CD14-positive monocyte (primary cell): ENCODE measurements at places on chromosomes 1 and 21. TPM values are rescaled to one million over a fixed set of nuclear protein-coding genes. Genes with fewer than 3 reads are reported as not detected.

The ZNF593OS gene
- 0.50 TPM for polyA plus RNA-seq

The INPP5B gene
- polyA plus RNA-seq: 5.8 TPM

The VAV3 gene
- 3.6 and 9.0 TPM in 2 replicates for polyA plus RNA-seq

The PROK1 gene
- polyA plus RNA-seq: not detected in 2 replicates

The IL19 gene
- polyA plus RNA-seq: 0.41 TPM in 1 of 2 replicates, not detected in the other

DNA sequence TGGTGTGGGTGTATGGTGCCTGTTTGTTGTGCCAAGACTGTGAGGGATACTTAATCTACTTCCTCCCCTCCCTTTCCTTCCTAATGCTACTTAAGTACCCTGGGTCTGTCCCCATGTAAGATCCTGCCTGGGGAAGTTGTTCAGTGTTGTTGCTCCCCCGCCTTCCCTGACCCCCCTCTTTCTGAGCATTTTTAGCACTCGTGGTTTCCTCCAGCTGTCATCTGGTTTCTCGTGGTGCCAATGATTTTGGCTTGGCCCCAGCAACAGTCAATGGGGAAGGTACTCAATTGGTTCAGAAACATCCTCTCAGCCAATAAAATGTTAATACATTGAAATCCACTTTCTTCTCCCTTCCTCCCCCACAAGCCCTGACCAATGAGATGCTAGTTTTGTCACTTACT is 8.0 kb upstream of the B4GALT3 start:
- DNase-seq: peak; percentile 96

GRCh38 chr1:22736501-22737080 is 26.0 kb downstream of the EPHB2 start:
- DNase-seq: no peak

- no peak for DNase-seq
Measured at GRCh38 chr1:225567789-225568188, 85.1 kb downstream of the ENAH start.

DNA sequence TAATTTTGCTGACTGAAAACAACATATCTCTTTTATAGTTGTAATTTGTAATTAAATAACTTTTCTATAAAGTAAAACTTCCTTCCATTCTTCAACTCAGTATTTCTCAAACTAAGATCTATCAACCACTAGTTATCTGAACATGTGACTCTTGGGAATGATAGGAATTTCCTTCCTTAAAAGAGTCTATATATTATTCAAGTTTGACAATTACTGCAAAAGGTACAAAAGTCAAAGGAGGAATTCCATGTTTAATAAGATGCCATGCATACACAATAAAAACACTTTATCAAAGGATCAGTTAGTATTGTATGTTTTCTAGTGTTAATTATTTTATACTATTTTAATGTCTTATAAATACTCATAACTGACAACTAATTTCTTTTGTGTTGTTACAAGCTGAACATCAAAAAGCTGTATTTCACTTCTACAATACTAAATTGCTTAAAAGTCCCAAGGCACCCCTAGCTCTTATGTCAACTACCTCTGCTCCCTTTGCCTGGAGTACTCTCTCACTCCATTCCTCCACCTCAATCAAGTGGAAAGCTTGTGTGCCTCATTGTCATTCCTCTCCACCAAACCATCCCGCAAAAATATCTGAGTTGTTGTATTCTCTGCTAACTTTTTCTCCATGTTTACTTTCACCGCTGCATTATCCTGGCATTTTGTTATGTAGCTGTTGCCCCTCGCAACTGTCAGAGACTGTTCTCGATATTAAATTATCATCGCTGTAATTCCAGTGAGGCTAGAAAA is 67.9 kb downstream of the SLC44A5 start:
- DNase-seq: no peak

GRCh38 chr21:34693192-34693810 is 24.5 kb downstream of the CLIC6 start:
- DNase-seq: peak; percentile 57

- DNase-seq: no peak
Measured at GRCh38 chr1:226684026-226684425, 55.1 kb downstream of the ITPKB start.

DNA sequence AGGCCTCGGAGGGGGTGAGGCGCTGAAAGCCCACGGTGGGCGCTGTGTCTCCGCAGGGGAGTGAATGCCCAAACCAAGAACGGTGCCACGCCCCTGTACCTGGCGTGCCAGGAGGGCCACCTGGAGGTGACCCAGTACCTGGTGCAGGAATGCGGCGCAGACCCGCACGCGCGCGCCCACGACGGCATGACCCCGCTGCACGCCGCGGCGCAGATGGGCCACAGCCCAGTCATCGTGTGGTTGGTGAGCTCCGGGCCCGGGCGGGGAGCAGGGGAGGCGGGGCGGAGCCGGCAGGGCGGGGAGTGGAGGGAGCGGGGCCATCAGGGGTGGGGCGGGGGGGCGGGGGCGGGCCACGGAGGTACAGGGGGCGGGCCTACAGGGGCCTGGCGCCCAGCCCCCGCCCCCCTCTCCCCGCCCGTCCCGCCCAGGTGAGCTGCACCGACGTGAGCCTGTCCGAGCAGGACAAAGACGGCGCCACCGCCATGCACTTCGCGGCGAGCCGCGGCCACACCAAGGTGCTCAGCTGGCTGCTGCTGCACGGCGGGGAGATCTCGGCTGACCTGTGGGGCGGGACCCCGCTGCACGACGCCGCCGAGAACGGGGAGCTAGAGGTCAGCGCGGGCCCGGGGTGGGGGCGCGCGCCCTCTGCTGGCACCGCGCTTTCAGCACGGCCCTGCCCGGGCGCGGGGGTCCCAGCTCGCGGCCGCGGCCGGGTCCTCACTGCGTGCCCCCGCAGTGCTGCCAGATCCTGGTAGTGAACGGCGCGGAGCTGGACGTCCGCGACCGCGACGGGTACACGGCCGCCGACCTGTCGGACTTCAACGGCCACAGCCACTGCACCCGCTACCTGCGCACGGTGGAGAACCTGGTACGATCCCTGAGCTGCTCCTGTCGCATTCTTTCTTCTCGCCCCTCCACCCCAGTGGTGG is 15.9 kb downstream of the ESPN start:
- peak; percentile 17 for DNase-seq

DNA sequence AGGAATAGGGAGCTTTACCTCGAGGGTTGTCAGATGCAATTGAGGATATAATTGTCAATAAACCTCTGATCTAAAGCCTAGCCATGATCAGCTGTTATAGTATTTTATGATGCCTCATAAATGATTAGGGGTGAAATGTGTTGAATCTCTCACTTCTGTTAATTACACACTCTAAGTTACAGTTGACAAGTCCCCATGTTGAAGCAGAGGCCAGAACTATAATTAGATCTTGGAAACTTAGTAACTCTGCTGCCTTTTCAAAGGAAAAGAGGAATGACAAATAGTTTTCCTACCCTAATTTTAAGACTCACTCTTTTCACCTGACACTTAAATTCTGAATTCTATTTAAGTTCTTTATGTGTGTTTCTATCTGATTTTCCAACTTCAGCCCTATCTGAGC is 33.8 kb downstream of the CCSAP start:
- no peak for DNase-seq

DNA sequence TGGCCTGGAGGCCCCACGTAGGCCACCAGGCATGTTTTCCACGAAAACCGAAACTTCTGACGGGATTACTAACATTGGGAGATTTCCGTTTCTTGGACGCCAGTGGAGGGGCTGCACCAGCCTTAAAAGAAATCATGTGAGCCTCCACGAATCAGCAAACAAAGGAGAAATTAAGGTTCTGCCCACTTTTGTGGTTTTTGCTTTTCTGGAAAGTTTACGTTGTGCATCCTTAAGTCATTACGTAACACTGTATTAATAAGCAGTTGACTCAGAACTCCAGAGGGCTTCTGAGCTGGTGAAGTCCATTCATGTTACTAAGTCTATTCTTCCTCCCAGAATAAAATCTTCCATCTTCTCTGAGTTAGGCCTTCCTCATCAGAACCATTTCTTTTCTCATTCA is 168.5 kb downstream of the PSMG1 start:
- peak; percentile 89 for DNase-seq

DNA sequence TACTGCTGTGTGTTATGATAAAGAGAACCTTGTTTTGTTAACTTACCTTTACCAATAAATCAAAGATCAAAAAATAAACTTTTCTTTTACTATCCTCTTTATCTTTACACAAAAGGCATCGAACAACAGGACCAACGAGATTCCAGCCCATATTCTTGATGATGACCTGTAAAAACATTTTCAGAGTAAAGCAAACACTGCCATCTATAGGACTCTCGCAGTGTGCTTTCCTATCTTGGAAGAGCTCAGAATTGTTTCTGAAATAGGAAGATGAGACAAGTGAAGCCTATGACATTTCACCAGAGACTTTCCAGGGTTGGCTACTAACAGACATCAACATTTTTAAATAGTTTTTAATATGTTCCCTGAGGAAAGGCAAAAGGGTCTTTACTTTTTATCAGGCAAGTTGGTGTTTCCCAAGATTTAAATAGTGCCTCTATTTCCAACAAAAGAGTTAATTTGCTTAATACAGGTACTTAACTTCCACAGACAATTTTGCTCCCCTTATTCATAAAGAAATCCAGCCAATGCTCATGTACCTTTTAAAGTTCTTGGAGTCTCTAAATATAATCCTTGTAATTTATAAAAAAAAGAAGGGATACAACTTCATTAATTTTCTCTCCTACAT is 7.3 kb downstream of the GLMN start:
- peak; percentile 17 for DNase-seq

- no peak for DNase-seq
Measured at GRCh38 chr21:34930971-34931370, 118.1 kb downstream of the RUNX1 start.

DNA sequence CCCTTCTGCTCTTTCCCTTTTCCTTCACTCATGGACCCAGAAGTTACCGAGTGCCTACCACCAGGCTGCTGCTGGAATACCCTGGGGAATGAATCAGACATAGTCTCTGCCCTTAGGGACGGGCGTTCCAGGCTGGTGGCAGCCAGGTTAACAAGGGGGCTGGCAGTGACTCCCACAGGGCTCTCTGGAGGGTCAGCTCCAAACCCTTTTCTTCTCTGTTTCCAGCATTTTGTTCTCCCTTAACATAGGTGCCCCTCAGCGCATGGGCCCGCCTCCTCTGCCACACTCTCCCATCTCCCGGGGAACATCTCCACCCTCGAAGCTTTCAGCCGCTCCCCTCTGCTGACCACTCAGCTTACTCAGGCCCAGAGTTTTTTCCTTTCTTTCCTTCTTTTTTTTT is 62.9 kb upstream of the LRP8 start:
- no peak for DNase-seq
